CD4-positive, alpha-beta T cell treated with Interferon alpha-2 for 1 hour (primary cell): ENCODE measurements at places on chromosomes 11 and 22.
A peak's percentile ranks its signal among the peaks of the same experiment; 100 is the strongest.

DNA sequence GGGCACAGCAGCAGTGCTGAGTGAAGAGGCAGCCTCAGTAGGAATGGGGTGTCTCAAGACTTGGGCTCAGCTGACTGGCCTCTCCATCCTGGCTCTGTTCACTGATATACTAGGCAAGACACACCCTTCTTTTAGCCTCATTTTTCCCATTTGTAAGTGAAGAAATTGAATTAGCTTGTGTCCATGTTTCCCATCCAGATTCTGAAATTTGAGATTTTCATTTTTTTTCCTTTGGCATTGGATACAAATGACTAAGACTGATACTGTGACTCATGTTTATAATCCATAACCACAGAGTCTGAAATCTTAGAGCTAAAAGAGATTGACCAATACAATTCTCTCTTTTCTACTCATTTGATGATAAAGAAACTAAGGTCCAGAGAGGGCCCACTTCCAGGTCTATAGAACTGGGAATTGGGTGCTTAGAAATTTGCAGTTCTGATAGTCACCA, 110.9 kb downstream of the KCNC1 start:
- no peak for DNase-seq

- DNase-seq, result no peak
Observed at GRCh38 chr11:107043242-107044006, 25.1 kb upstream of the GUCY1A2 start.

DNA sequence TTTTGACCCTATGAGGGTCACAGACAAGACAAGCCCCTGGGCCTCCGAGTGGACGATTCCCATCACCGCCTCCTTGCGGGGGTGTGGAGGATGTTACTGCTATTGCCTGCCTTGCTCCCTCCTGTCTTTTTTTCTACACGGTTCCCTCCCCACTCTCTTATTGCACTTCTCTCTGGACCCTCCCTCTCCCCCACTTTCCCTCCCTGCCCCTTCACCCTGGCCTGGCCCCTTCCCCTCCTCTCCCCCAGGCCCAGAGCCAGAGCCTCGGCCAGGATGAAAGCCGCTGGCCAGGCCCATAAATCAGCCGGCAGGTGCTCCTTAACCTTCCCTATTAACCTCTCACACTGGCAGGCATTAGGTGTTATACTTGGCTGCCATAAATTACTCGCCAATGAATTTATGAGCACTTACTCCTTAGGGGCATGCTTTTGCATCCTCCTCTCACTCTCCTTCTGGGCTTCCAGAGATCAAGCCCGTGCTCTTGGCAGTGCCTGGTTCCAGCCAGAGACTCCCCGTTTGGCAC, 18.3 kb upstream of the ALX4 start:
- no peak for DNase-seq

- DNase-seq, result no peak
Observed at GRCh38 chr11:377883-378500, 8.7 kb downstream of the B4GALNT4 start.

GRCh38 chr11:112588252-112588694, 327.6 kb upstream of the PLET1 start:
- DNase-seq, result peak; percentile 58

DNA sequence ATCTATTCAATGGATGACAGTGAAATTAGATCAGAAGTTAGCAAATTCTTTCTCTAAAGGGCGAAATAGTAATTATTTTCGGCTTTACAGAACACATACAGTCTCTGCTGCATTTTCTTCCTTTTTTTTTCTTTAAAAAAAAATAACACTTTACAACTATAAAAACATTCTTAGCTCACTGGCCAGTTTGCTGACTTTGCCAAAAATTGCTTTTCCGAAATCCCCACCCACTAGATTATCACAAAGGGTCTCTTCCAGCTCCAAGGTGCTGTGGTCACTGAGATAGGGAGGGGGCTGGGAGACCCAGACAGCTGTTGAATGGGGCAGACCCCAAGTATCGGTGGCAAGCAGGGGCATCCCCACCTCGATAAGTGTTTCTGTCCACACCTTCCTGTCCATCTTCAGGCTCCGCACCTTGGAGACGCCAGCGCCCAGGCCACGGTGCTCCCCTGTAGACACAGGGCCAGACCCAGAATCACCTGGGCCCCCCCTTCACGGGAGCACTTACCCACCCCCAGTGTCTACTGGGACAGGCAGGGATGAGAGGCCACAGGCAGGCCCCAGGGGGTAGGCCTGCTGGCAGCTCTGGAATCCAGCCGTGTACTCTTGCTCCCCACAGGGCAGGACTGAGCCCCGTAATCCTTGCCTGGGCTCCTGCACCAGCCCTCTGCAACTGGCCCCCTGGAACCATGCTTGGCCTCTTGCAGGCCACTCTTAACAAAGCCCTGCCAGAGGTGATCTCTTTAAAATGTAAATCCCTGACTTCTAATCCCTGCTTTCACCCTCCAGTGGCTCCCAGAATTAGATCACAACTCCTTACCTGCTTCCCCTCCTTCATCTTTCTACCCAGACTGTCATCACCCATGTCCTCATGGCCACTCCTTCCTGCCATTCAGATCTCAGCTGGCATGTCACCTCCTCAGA, 31.5 kb upstream of the PDE2A start:
- no peak for DNase-seq

GRCh38 chr11:69027704-69028372, 14.8 kb upstream of the MRGPRF start:
- DNase-seq, result no peak

DNA sequence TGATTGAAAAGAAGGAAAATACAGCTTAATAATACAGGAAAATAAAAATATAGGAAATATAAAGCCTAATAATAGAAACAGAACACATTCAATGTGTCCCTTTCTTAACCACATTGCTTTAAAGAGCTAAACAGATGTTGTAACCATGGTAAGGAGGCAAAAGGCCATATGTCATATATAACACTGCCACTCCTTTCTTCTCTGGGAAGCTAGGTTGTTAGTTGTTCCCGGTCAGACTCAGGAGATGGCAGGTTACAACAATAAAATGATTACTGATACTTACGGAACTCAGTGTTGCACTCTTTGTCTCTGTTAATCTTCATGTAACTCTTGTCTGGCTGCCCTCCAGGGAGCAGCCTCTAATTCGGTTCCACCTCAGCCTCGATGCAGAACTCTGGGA, 134.7 kb upstream of the PGR start:
- DNase-seq, result no peak

- DNase-seq, result no peak
Observed at GRCh38 chr11:123587044-123587443, 67.4 kb downstream of the SCN3B start.

DNA sequence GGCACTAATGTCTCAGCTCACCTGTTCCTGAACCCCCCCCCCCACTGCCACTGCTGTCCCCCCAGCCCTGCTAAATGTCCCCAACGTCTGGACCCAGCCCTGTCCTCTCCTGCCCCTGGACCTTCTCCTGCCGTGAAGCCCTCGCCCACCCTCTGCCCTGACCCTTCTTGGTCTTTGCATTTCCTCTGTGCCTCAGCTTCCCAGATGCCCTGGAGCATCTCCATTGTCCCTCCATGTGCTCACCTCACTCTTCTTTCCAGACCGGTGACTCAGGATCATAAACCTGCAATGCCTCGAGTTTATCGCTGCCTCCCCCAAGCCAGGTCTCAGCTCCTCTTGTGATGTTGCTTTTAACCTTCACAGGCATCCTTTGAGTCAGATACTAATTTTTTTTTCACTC, 416.4 kb downstream of the BRD1 start:
- DNase-seq, result no peak
